ENCODE measurements at places on chromosomes 5 and 9. TPM values are rescaled to one million over a fixed set of nuclear protein-coding genes. Genes with fewer than 3 reads are reported as not detected.

The SLC45A2 gene
- not detected for total RNA-seq

The ACTBL2 gene
- not detected for total RNA-seq

The DOCK8 gene
- 10.9 TPM for total RNA-seq

DNA sequence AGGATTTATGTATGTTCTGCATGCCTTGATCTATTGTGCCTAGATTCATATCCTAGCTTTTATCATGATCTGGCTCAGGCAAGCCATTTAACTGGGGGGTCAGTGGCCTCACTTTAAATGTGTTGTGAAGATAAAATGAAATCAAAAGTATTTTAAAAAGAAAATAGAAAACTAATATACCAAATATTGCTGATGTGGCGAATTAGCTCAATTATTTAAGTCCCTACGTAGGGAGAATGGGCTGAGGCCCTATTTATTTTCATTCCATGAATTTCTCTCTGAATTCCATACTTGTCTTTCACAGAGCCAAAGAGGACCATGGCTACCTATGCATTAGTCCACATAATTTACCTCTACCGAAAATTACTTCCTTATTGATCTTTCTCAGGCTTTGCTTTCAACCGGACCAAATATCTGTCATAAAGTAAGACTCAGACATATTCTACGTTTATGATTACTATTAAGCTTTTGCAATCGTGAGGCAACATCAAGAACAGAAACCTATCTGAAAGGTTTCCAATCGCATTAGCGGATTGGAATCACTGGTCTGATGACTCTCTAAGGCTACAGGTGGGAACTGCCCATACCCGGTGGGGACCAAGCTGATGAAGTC is 1.7 kb downstream of the MBLAC2 start:
- no peak for DNase-seq

DNA sequence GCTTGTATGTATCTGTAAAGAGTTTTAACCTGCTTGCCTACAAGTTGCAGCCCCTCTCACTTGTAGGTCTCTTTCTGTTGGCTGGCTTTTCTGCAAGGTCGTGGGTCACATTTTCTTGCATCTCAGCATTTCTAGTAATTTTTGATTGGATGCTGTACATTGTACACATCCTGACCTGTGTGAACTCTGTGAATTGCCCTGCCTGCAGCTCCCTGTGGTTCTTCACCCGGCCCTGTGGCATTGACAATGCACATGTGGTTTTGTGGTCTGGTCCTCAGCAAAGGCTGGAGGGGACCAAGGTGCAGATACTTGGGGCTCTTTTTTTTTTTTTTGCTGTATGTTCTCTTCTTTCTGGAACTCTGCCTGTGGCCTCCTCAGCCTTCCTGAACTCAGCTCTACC is 53.6 kb downstream of the WNK2 start:
- no peak for DNase-seq

DNA sequence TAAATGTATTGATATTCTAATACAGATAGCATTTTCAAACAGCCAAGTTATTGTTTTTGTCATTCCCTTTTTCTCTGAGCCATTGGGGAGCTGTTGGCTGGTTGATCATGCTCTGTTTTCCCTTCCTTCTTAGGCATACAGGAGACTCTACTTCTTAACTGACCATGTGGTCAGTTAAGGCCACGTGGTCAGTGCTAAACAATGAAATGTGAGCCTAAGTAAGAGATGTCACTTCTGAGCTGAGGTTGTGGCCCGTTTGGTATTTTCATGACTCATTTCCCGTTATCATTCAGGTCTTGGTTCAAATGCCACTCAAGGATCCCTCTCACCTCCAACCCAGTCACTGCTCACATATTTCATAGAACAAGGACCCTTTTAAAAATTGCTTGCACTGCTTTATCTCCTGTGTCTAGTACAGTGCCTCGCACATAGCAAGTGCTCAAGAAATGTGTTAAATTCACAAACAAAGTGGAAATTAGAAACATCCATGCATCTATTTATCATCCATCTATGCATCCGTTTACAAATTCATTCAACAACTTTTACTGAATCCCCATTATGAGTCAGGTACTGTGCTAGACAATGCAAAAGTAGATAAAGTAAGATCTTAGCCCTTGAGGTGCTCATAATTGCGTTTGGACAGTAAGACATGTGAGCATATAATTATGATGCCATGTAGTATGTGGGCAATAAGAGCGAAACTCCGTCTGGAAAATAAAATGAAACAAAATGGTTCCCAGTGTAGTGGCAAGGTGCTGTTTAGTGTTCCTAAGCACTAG is 50.7 kb downstream of the ARRDC3 start:
- DNase-seq = no peak

- no peak for DNase-seq
Observed at GRCh38 chr9:93320591-93321219, 130.8 kb upstream of the FAM120A start.

DNA sequence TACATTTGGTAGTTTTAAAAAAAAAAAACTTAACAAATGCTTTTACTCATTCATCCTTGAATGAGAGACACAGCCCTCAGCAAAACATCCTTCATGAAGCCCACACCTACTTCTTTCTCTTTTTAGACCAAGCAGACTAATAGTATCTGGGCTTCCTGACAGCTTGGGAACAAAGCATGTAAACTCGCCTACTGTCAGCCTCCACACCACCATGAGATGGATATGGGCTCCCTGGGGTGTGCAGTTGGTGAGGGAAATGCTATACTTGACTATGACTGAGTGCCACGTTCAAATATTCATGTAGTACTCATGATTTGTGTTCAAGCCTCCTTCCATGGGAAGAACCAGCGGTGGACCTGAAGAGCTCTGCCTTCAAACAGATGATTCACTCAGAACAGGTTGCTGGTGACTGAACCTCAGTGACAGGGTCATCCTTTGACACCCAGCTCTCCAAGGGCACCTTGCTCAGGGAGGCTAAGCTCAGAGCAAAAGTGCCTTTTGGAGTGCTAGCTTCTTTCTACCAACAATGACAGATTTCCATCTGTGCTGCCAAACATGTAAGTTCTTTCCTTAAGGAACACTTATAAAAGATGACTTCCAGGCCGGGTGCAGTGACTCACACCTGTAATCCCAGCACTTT is 36.8 kb downstream of the SLC22A5 start:
- no peak for DNase-seq

DNA sequence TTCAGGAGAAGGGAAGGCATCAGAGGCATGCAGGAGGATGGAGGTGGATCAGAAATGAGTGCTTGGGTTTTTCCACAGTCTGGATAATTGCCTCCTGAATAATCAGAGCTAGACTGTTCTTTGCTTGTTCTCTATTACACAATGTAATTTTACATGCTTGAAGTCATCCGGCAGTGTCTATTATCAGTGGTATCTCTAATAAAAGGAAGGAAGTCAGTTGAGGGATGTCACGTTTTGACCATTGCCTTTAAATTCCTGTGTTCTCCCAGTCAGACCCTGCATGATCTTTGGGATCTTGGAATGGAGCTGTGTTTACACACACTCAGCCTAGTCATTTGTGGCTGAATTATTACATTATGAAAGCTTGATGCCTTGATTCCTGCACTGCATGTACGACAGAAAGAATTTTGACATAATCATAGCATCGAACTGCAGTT is 91.0 kb downstream of the PDE8B start:
- DNase-seq = no peak

DNA sequence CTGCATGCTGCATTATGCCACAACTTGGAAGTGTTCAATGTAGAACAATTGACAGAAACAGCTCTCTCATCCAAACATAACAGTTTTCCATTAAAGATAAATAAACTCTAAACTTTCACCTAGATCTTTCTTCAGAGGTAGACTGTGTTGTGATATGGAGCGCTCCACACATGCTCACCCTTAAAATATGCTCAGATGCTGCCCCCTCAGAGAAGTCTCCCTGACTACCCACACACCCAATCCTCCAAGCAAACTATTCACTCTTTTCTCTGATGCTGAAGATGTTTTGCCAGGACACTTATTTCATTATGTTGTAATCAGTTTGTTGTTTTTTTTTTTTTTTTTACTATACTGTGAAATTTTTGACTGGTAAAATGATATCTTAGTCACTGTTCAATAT is 206.6 kb upstream of the RASA1 start:
- DNase-seq = no peak

DNA sequence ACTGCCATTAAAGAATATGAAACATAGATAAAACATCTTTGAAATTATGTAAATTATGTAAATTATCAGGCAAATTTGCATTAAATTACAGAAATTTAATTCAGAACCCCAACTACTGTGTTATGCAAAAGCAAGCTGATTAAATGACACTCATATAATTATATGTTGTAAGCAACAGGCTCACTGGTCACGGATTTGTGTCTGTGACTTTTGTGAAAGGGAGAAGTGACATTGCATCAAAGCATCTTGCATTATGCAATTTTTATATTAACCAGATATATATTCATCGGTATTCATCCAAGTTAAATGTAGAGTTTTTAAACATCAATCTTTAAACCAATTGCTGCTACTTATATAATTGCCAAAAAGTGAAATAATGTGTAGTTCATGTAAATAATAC is 13.0 kb upstream of the GLIPR2 start:
- DNase-seq = no peak

All from body of pancreas (tissue), 4 donors.